ENCODE measurements at places on chromosomes 7 and 10.

DNA sequence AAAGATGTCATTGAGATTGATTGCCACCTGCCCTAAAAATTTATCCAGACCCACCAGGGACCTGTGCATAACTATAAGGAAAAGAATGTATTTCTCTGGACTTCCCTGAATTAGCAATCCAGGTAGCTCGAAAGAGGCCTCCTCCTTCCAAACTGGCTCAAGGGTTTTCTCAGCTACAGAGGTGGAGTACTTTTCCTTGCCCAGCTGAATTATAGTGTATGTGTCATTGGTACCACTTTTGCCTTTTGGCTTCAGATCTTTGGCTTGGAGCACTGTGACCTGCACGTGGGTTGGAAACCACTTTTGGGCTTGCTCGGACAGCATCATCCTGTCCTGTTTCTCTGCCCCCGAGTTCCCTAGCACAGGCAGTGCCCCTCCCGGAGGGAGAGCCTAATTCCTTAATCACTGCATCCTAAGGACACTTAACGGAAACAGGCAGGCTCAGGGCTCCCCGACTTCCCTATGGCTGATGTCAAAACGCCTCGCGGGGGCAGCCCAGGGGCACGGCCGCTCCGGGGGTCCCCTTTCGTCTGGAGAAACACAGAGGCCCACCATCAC is 825 bp downstream of the RAB11FIP2 start:
- DNase-seq = peak; percentile 37

DNA sequence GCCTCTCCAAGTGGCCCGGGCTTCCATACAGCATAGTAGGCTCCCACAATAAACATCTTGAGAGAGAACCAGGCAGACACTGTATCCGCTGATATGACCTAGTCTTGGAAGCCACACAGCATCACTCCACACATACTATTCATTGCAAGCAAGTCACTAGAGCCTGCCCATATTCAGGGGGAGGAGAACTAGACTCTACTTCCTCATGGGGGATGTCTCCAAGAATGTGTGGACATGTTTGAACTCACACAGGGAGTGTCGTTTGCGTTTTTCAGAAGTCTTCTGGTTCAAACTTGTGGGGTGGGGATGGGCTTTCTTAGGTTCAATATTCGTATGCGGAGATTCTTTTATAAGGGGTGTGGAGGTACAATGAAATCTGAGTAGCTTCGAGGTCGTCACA is 232.6 kb upstream of the HABP2 start:
- no peak for DNase-seq

- DNase-seq = no peak
Observed at GRCh38 chr10:35925493-35925892, 283.4 kb upstream of the FZD8 start.

DNA sequence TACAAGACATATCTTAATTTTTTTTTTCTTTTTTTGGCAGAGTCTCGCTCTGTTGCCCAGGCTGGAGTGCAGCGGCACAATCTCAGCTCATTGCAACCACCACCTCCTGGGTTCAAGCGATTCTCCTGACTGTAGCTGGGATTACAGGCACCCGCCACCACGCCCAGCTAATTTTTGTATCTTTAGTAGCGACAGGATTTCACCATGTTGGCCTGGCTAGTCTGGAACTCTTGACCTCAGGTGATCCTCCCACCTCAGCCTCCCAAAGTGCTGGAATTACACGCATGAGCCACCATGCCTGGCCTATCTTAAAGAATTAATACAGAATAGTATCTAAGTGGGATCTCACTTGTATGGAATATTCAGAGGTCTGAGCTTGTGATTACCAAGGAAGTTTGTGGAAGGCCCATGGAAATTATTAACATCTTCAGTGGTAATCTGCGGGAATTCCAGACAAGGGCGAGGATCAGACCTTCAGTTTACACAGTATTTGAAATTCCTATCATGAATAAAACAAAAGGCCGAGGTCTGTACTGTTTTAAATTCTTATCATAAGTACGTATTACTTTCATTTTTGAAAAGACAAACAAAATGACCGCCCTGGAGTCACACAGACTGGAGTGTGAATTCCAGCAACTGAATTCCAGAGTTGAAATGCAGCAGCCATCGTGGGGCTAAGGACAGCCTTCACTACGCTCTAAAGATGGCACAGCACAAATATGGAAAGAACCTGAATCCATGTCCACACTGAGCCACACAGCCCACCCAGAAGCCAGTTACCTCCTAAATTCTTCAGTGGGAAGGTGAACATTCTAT is 16.7 kb downstream of the GPRIN2 start:
- peak; percentile 100 for DNase-seq

- no peak for DNase-seq
Observed at GRCh38 chr7:37290731-37291130, 157.9 kb downstream of the ELMO1 start.

GRCh38 chr10:103668351-103669242 is 175.1 kb downstream of the NEURL1 start:
- DNase-seq = no peak

DNA sequence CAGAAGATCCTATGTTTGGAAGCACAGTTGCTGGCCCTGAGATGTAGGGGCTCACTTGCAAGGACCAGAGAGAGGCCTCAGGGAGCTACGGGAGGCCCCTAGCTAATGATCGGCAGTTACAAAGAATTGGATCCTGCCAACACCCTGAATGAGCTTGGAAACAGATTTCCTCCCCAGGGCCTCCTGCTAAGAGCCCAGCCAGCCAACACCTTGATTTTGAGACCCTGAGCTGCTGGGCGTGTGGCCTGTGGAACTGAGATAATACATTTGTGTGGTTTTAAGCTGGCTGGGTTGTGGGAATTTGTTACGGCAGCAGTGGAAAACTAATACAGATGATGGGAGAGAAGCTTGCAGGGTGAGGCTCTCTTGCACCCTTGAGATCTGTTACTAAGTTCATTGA is 3.9 kb downstream of the DOCK1 start:
- no peak for DNase-seq

DNA sequence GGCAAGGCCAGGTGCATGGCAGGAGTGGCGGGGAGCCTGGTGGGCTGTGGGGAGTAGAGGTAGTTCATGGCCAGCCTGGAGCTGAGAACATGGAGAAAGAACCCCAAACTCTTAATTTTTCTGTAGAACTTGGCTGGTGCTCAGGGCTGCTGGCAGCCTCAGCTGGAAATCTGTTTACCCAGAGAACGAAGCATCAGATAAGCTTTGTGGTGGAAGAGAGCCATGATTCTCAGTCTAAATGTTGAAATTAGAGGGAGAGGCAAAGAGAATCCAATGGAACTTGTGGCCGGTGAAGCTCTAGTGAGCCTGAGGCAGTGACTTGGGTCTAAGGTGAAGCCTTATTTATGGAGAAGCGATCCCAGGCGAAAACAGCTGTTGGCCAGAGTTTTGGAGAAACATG is 126.4 kb downstream of the CCDC3 start:
- no peak for DNase-seq

DNA sequence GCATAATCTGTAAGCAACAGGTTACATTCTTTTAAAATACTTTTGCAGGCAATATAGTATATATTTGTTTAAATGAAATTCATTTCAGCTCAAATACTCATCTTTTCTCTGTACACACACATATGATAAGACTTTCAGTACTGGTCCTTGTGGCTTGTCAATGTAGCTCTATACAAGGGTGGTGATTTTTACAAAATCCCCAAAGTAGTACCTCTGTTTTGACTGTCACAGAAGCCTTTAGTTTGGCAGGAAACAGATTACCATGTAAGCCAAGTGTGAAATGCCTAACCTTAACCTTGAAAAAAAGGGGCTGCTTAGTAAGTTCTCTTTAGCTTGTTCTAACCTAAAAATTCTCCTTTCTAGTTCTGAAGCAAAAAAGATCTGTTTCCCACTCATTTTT is 87.9 kb downstream of the KCND2 start:
- DNase-seq = no peak

DNA sequence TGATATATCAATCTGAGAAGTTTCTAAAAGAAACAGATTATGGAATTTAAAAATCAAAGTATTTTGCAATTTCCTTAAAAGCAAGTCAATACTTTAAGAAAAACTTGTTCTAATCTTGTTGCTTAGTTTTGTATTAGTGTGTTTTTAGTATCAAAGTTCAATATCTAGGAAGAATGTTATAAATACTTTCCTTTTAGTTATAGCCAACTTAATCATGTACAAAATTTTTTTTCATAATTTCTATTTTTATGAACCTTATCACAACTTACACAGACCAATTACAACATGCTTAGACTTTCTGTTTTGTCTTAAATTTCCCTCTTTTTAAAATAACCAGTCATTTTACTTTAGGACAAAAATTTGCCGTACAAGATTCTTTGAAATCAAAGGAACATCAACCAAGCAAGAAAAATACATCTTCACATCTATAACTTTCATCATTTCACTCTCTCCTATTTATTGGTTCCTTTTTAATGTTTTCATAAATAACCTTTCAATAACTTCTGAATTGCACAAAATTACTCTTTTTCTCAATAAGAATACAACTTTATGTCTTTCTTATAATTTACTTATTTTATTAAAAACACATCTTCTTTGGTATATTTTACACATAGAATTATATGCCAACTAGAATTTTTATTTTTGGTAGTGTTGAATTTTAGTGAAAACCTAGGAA is 308.2 kb upstream of the GLI3 start:
- DNase-seq = no peak

GRCh38 chr7:130461272-130461671 is 20.5 kb upstream of the CEP41 start:
- DNase-seq = no peak

DNA sequence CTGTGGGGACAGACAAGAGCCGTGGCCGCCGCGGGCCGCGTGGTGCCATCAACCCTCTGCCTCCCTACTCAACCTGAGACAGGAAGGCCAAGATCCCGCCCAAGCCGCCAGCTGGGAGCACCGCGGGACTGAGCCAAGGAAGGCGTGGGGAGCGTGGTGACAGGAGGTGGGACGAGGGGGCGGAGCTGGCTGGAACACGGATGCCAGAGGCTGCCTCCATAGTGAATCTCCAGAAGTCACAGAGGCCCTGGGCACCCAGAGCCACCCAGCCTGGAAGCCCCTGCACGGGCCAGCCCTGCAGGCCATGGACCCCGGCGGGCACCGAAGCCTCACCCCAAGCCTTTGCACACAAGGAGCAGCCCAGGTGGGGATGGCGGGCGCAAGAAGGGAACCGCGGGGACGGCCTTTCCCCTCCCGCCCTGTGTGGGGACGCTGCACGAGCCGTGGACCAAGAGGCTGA is 18.1 kb upstream of the DPYSL4 start:
- DNase-seq = no peak

DNA sequence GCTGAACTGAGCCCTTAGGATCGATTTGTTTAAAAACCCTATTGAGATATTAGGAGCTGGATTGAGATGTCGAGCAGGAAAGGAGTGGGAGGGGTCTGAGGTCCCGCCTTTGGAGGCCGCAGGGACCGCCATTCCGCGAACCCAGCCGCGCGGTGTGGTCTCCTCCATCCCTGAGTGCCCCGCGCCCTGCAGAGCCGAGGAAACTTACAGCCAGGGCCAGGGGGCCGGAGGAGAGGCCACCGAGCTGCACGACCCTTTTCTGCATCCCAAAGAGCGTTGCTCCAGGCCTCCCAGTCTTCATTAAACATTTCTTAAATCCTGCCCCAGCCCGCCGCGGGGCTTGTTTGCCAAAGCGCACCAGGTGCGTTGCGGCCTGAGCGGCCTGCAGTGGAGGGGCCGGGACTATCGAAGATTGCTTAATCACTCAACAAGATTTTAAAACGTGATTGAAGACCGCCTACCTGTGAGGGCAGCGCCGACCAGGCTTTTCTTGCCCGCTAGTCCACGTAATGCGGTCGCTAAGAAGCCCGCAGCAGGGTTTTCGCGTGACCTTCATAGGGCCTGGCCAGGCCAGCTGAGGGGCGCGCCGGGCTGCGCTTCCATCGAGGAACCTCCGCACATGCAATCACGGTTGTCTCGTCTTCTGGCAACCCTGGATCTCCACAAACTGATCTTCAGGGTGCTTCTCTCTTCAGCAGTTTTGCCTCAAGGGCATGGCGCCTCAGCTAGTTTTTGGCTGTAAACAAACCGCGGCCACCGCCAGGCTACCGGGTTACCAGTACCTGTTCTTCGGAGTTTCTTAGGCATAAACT is 2.0 kb upstream of the CTBP2 start:
- no peak for DNase-seq

All from RCC 7860 (cell line).